ENCODE measurements at places on chromosomes 1 and 21. TPM values are rescaled to one million over a fixed set of nuclear protein-coding genes. Genes with fewer than 3 reads are reported as not detected.
A peak's percentile ranks its signal among the peaks of the same experiment; 100 is the strongest.

- no peaks in the 10 kb centered on the region for H3K27me3 ChIP-seq
- H3K36me3 ChIP-seq, result no peaks in the 10 kb centered on the region
Observed at GRCh38 chr1:30538226-30538992, 185.0 kb downstream of the MATN1 start.

- no peak overlapping the region for H3K4me3 ChIP-seq
- DNase-seq, result no peak
- H3K27me3 ChIP-seq, result no peaks in the 10 kb centered on the region
Observed at GRCh38 chr21:16768096-16768495, 744.7 kb upstream of the CXADR start.

The OR6K2 gene
- total RNA-seq, result not detected

GRCh38 chr1:174999936-175000696 is at the start of gene CACYBP:
Gene CACYBP (plus strand): TSS chr1:174999947. CDS start chr1:175000181, 234 bp downstream.
- H3K4me3 ChIP-seq, result peak within 1 kb of the TSS; percentile 95
- no peaks in the 10 kb centered on the region for H3K27me3 ChIP-seq
- peaks cover 15% of the 10 kb centered on the region for H3K4me1 ChIP-seq
- no peak for DNase-seq

DNA sequence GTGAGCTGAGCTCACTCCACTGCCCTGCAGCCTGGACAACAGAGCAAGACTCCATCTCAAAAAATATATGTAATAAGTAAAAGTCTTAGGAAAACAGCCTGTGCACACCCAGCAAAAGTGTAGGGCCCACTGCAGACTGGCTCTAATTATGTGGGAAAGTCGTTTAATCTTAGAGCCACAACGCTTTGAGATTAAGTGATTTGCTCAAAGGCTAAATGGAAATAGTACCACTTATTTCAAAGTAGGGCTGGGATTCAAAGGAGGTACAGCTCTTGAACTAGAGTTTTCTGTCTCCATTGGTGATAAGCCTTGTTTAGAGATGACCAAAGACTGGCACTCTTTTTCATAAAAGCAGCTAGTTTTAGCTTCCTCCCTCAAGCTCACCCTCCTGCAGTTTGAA is 2.2 kb downstream of the TACSTD2 start:
- H3K4me1 ChIP-seq, result peaks cover 11% of the 10 kb centered on the region
- H3K4me3 ChIP-seq, result no peak overlapping the region
- H3K27me3 ChIP-seq, result no peaks in the 10 kb centered on the region
- no peak for DNase-seq
- no peak overlapping the region for H3K27ac ChIP-seq

- H3K4me1 ChIP-seq, result peaks cover 43% of the 10 kb centered on the region
- H3K36me3 ChIP-seq, result no peaks in the 10 kb centered on the region
- no peak overlapping the region for H3K4me3 ChIP-seq
- no peaks in the 10 kb centered on the region for H3K27me3 ChIP-seq
Observed at GRCh38 chr1:10722803-10723202, 73.6 kb downstream of the CASZ1 start.

Data from thoracic aorta (tissue), 2 donors.